Activated gamma-delta T cell (primary cell): ENCODE measurements at places on chromosomes 11 and 22.

- no peak for DNase-seq
Observed at GRCh38 chr22:24437091-24437490, 9.7 kb downstream of the ADORA2A start.

- no peak for DNase-seq
Observed at GRCh38 chr11:84747871-84748270, 879.3 kb downstream of the DLG2 start.

- no peak for DNase-seq
Observed at GRCh38 chr22:44895296-44896055, 114.3 kb downstream of the PHF21B start.

DNA sequence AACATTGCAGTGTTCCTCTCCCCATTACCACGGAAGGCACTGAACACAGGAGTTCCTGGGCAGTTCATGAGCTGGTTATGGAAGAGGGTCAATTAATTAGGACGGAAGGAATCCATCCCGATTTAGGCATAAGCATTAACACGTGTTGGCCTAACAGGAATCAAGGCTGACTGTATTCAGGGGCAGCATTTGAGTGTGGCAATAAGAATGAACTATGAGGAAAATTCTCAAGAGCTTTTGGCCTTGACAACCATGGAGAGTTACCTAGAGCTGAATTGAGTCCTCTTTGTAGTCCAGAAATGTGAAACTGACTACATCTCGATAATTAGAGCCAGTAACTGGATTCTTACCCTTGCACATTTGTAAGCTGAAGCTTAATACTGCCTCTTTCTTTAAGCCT is 82.4 kb upstream of the CRTAM start:
- no peak for DNase-seq
